Kidney (tissue), 22 donors: ENCODE measurements at places on chromosomes 4 and X. TPM values are rescaled to one million over a fixed set of nuclear protein-coding genes. Genes with fewer than 3 reads are reported as not detected.

The ERAS gene
- 0.43 TPM for polyA plus RNA-seq

The NXF2B gene
- not detected for polyA plus RNA-seq

The ANOS1 gene
- 0.69 TPM for polyA plus RNA-seq

The DMRTC1 gene
- not detected for polyA plus RNA-seq

The PAGE1 gene
- not detected for polyA plus RNA-seq

The STARD8 gene
- polyA plus RNA-seq = 12.7 TPM

The HTN3 gene
- not detected for polyA plus RNA-seq

The TCEAL7 gene
- 7.7 TPM for polyA plus RNA-seq

The TMEM131L gene
- polyA plus RNA-seq = 3.0 TPM

The MSMO1 gene
- polyA plus RNA-seq = 91.4 TPM

The P2RY10 gene
- polyA plus RNA-seq = not detected

The TRAM1L1 gene
- 7.2 TPM for polyA plus RNA-seq

The ABCD1 gene
- polyA plus RNA-seq = 5.2 TPM

The NLRP2B gene
- polyA plus RNA-seq = not detected

The CT45A3 gene
- not detected for polyA plus RNA-seq

The IKBKG gene
- 23.3 TPM for polyA plus RNA-seq

The HMGB3 gene
- 16.1 TPM for polyA plus RNA-seq

The ZNF141 gene
- 5.9 TPM for polyA plus RNA-seq

The SLC9A6 gene
- 7.2 TPM for polyA plus RNA-seq

The PLAC1 gene
- not detected for polyA plus RNA-seq

The GALNTL6 gene
- polyA plus RNA-seq = not detected

The SHOX gene
- polyA plus RNA-seq = not detected

The TBC1D1 gene
- 182 TPM for polyA plus RNA-seq

The ZNF732 gene
- not detected for polyA plus RNA-seq
